Mesenteric fat pad (tissue), 1 donor: ENCODE measurements at places on chromosomes 1 and 21.

DNA sequence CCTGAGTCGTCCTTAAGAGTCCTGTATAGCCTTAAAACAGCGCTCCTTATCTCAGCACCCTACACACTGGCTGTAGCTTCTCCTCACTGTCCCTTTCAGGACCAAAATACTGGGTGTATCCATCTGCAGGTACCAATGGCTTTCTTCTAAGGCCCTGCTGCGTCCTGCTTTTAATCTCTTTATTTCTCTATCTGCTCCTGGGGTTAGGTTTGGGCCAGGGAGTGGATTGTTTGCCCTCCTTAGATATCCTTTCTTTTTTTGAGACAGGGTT lies 12.1 kb downstream of the IL6R start:
- DNase-seq, result no peak

DNA sequence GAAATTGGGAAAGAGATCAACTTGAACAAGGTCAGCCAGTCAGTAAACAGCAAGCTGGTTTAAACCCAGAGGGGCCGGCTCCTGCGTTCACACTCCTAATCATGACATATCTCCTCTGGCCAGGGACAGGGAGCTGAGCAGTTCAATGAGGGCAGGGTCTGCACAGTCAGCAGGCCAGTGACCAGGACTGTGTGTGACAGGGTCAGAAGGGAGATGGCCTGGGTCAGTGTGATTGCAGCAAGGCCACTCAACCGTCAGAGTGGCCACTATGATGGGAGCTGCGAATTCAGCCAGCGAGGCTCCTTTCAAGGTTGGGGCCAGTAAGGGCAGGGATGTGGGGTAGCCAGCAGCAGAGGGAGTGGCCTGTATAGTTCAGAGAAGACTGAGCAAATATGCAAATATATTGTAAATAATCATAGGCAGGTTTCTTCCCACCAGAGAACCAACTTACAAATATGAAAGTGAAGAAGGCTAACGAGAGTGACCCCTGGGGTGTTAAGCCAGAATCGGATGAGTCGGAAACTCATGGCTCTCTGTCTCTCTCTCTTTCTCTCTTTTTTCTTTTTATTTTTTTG lies 20.0 kb downstream of the NOL9 start:
- DNase-seq, result no peak

DNA sequence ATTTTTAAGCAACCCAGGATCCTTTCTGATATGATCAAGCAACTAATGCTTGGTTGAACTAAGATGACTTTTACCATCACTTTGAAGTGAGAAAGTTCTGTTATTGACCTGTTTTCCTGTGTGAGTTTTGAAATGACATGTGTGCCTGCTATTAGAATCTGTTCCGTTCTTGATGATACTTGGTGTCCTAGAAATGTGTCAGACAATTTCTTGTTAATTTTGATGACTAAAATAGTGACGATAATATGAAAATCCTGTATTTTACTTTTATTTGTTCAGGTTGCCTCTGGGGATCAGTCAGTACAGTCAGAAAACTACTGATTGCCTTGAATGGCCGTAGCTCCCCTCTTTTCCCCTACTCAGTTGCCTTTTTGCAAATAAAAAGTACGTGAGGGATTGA lies 228.0 kb downstream of the RYR2 start:
- no peak for DNase-seq

GRCh38 chr1:34306568-34306967 lies 129.9 kb downstream of the C1orf94 start:
- no peak for DNase-seq

GRCh38 chr1:2180297-2181245 lies 14.0 kb downstream of the FAAP20 start:
- no peak for DNase-seq

- DNase-seq, result no peak
Observed at GRCh38 chr1:184483101-184483683, 96.4 kb downstream of the C1orf21 start.

- DNase-seq, result no peak
Observed at GRCh38 chr1:6632588-6633514, 8.2 kb downstream of the THAP3 start.

- DNase-seq, result no peak
Observed at GRCh38 chr1:217211486-217211885, 419.4 kb downstream of the GPATCH2 start.

DNA sequence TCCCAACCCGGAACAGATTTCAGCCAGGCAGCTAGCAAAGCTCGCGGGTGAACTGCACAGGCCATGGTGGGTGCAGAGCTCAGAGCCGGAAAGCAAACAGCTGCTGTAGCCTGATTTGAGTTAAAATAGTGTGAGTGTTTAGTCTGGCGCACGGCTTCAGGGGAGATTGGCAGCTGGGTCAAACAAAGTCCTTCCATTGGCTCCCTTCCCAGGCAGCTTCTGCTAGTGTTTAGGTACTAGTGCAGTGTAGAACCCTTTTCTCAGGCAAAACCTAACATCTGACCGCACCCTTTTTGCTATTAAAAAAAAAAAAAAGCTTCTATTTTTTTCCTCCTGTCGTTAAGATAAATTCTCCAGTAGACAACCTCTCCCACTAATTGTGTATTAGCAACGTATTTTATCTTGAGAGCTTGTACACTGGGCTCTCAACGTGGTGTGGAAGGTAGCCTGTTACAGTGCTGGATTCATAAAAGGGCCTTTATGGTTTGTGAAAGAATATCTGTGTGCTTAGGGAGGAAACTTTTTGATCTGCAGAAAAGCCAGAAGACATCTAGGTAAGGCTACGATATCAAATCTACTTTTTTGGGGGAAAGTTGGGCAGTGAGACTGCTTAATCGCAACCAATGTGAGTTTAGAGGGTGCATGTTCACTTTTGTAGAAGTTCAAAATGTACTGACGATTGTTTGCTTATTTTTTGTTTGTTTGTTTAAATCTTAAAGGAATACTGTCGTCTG lies 689.6 kb downstream of the USP25 start:
- no peak for DNase-seq

DNA sequence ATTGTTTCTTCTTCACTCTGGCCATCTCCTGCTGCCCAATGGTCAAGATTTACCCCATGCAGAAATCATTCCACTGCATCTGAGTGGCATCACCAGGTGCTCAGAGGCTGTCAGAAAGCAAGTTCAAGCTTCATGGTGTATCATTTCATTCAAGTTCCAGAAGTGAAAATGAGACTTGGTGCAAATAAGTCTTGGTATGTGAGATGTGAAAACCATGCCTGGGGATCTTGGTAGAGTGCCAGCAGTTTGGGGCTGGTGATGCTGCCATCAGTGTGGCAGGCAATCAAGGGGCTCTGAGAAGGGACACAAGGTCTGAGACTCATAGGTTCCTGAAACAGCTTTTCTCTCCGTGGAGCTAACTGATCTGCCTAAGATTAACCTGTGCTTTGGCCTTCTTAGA lies 52.0 kb downstream of the CD2 start:
- no peak for DNase-seq

DNA sequence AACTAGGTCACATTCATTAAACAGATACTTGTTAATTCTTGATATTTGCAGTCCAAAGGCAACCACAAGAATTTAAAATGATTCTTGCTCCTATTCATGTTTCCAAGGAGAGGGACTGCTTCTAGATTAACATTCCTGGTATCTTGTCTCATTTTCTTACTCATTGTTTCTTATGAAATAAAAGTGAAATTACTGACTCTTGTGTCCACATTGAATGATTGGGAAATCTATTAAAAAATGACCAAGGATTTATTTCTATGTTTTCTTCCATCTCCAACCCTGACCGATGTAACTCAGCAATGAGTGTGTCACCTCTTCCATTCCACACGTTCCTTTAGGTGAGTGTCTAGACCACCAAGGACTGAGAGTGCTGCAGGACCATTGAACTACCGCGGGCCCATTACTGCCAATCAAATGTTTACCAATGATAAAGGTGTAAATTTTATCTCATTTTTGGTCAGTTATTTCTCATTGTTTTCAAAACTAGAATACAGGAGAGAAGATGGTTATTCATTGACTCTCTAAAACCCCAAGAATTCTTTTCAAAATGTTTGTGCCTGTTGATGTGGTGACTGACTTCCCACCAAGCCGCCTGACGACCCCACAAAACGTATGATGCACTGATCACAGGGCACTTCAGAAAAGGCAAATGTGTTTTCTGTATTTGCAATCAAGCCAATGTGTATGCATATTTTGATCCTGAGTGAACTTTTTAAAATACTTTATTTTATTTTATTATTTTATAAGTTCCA lies 414.6 kb upstream of the PTBP2 start:
- no peak for DNase-seq

DNA sequence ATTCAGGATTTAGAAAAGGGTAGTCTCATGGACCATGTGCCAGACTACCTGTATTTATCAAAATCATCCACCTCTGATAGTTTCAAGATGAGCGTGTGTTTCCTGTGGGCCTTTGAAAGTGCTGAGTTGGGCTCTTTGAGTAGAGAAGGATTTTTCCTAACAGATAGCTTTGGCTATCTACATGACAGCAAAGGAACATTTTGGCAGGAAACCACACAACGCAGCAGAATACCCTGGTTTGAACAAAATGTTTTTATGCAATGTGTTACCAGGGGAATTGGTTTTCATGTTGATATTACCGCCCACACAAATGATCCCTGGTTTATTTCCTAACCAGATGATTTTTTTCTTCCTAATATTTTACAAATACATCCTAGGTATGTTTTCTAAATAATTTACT lies 431.4 kb downstream of the NEGR1 start:
- DNase-seq, result no peak

- DNase-seq, result no peak
Observed at GRCh38 chr1:235507623-235508022, 3.4 kb upstream of the B3GALNT2 start.

GRCh38 chr1:35481229-35481628 lies 76.0 kb downstream of the KIAA0319L start:
- no peak for DNase-seq

GRCh38 chr1:40740039-40740996 lies 43.3 kb upstream of the KCNQ4 start:
- DNase-seq, result no peak

GRCh38 chr1:243312952-243313634 lies 57.3 kb downstream of the SDCCAG8 start:
- no peak for DNase-seq

- DNase-seq, result no peak
Observed at GRCh38 chr1:60762176-60762575, 320.2 kb upstream of the NFIA start.

- DNase-seq, result no peak
Observed at GRCh38 chr1:224116131-224116530, 2.2 kb downstream of the FBXO28 start.

- no peak for DNase-seq
Observed at GRCh38 chr21:17987382-17988101, 168.4 kb upstream of the C21orf91 start.

DNA sequence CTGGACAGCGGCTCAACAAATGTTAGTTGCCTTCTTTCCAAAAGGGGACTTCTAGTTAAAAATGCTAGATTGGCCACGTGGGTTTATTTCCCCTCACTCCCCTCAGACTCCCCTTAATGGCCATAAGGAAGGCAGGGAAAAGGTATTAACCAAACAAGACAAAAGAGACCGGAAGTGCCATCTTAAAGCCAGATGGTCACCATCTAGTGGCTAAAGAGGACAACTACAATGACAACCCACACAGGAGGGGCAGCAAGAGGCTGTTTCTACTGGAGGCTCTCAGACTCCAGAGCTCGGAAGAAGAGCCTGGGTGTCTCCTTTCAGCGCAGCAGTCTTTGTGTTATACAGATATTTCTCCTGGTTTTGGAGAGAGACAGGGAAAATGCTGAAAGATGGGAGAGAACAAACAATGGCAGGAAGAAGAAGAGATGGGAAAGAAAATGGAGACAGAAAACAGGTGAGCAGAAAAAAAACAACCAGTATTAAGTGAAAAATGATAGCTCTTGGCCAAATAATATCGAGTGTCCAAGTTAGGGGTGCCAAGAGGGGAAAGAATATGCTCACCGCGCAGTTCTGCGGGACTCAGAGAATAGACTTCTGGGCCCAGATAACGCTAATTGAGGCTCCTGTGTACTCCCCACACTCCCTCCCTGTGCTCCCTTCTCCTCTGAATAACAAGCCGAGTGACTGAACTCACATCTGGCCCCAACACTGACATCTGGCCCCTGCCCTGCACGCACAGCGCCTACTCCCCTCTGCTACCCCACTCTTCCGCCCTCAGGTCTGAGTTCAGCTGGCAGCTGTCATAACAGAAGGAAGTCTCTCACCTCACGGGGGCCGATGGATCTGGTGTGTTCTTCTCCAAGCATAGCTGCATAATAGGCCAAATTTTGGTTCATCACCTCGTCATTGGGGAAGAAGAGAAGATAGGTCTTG lies 9.6 kb downstream of the P3H1 start:
- no peak for DNase-seq

- no peak for DNase-seq
Observed at GRCh38 chr1:182430263-182431068, 19.5 kb upstream of the RGSL1 start.

DNA sequence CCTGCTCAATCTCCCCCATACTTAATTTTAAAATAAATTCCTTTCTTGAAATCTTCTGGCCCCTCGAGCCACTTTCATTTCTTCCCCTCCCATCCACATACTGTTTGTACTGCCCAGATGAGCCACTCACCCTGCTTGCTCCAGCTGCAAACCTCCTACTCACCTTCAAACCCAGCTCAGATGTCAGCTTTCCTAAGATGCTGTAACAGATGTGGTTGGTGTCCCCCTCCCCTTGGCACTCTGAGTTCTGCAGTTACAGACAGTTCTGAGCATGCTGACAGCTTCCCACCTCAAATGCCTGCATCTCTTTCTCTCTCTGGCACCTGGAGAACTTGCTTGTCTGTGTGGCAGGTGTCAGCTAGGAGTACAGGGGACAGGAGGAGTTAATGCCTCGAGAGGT lies 106.7 kb downstream of the PTPRU start:
- DNase-seq, result no peak

- DNase-seq, result no peak
Observed at GRCh38 chr1:115624859-115625258, 16.9 kb upstream of the VANGL1 start.
